ENCODE measurements at places on chromosomes 2 and 18.

GRCh38 chr2:134823431-134823830, 15.0 kb upstream of the ACMSD start:
- no peak for DNase-seq

GRCh38 chr18:59627414-59627813, 69.8 kb downstream of the CCBE1 start:
- no peak for DNase-seq

GRCh38 chr18:31048216-31048615, 5.7 kb upstream of the DSC3 start:
- no peak for DNase-seq

GRCh38 chr2:128428415-128428814, 109.7 kb upstream of the HS6ST1 start:
- no peak for DNase-seq

DNA sequence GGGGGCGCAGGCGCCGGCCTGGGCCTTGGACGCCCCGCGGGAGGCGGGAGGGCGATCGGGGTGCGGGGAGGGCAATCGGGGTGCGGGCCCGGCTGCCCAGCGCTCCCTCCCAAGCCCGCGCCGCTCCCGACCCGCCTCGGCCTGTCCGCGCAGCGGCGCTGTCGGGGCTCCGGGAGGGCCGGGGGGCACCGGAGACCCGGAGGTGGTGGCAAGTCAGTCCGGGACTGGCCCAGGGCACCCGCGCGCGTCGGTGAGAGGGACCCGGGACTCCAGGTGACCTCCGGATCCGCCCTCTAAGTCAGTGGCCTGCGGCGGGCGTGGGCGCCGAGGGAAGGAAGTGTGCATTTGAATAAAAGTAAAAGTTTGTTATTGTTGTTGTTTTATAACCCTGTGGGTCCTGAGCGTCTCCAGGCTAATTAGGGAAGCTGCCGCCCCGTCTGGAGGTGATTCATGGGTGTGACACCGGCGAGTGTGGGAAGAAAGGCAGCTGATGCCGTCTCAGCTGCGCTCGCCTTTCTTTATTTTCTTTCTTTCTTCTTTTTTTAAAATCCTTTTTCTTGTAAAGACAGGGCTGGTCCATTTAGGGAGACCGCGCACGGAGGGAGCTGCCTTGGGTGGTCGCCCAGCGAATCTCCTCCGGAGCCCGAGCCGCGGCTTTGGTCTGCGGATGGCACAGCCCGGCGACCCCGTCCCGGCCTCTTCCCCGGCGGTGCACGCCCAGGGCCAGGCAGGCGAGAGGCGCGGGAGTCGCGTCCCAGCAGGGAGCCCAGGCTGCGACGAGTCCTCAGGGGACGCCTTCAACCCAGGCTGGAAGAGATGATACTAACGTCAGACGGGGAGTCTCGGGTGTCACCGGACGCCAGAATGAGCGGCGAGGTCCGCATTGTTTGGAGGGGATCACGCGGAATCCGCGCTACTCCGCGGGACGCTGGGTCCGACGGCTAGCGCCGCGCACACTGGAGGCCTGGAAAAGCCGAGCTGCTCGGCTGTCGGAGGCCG, 627 bp upstream of the CRACDL start:
- no peak for DNase-seq

- DNase-seq: no peak
These were observed 22.0 kb downstream of the DOCK10 start for GRCh38 chr2:225020168-225020849.

DNA sequence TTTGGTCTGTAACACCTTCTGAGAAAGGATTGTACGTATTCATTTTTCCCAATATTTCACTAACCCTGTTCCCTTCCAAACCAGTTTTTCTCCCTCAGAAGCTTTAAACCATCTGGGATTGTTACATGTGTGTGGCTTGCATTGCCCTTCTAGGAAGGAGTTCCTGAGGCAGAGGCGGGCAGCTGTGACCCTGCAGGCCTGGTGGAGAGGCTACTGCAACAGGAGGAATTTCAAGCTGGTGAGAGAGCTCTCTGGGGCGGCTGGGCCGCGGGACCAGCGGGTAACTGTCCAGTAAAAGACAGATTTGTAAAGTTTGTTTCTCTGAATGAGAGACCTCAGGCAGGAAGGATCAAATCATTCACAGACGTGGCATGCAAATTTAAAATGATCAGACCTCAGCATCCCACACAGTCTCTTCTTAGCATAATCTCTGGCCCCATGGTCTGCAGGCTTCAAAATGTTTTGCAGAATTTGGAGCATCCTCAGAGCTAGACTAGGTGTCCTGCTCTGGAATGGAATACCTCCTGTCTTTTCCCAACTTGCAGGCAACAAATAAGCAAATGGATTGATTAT, 40.2 kb upstream of the GPR17 start:
- DNase-seq: no peak

DNA sequence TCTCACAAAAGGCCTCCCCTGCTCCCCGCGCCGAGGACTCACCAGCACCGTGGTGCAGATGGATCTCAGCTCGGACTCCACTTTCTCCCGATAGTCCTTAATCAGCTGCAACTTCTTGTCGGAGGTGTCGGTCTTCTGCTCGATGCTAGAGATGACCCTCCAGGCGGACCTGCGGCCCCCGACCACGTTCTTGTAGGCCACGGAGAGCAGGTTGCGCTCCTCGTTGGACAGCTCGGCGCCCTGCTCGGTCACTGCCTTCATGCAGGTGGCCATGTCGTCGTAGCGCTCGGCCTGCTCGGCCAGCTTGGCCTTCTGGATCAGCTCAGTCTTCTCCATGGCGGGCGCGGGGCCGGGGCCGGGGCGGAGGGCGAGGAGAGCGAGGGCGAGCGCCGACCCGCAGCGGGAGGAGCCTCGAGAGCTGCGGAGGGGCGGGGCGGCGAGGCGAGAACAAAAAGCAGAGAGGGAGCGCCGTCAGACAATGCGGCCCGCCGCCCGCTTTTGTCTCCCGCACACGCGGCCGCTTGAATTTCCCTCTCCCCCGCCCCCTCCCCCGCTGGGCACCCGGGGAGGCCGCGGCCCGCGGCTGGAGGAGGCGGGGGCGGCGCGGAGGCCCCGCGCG, 571 bp downstream of the YWHAQ start:
- peak; percentile 79 for DNase-seq

DNA sequence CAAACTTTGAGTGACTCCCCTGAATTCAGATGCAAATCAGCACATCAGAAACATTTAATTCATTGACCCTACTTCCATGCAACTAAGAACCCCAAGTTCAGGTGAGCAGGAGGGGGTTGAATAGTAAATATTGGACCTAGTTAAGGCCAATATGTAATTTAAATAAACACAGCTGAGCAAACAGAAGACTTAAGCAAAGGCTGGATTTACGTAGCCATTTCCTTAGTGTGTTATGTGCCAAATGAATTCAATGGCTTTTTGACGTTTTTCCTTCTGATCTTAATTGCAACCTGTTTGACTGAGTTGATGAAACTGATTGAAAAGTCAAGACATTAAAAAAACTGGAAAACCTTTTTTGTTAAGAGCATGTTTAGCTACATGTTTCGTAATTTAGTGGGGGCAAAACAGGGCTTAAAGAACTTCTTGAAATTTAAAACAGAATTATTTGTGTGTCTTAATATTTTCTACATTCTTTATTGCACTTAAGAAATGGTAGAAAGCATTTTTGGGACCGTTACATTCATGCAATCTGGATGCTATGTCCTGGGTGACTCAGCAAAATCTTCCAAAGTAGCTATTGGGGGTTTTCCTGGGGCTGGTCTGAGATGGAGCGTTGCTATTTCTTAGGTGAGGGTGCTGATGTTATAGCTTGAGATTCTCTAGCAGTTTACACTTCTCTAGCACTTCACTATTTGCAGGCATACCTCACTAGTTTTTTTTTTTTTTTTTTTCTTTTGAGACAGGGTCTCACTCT, 25.5 kb upstream of the KCNE4 start:
- no peak for DNase-seq

GRCh38 chr2:28683100-28683706, 68.4 kb upstream of the PPP1CB start:
- peak; percentile 67 for DNase-seq

GRCh38 chr2:7943446-7943845, 738.4 kb upstream of the ID2 start:
- no peak for DNase-seq

DNA sequence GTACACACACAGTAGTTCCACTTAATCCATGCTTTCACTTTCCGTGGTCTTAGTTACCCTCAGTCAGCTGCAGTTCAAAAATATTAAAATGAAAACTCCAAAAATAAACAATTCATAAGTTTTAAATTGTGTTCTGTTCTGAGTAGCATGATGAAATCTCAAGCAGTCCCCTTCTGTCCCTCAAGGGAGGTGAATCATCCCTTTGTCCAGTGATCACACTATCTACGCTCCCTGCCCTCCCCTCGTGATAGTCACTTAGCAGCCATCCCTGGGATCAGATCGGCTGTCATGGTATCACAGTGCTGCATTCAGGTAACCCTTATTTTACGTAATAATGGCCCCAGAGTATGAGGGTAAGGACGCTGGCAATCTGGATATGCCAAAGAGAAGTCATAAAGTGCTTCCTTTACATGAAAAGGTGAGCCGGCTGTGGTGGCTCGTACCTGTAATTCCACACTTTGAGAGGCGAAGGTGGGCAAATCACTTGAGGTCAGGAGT, 5.8 kb upstream of the RTN4 start:
- DNase-seq: no peak

- no peak for DNase-seq
These were observed 399.8 kb downstream of the ADCYAP1 start for GRCh38 chr18:1304392-1304992.

DNA sequence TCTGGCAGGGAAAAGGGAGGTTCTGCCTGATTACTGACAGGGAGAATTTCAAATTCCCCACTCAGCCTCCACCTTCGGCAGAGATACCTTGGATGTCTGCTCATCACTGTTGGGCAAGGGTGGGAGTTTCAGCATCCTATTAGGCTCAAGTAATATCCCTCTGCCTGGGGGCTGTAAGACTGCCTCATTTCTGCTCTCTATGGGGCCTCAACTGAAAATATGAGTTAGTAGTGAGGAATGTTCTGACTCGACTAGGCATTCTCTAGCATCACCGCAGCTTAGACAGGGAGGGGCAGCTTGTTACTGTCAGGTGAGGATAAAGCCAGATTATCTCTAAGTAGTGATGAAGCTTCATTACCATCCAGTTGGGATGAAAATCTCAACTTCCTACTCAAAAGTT, 87.7 kb upstream of the LRP1B start:
- DNase-seq: no peak

- no peak for DNase-seq
These were observed 103.6 kb downstream of the DNAH6 start for GRCh38 chr2:84619794-84620371.

DNA sequence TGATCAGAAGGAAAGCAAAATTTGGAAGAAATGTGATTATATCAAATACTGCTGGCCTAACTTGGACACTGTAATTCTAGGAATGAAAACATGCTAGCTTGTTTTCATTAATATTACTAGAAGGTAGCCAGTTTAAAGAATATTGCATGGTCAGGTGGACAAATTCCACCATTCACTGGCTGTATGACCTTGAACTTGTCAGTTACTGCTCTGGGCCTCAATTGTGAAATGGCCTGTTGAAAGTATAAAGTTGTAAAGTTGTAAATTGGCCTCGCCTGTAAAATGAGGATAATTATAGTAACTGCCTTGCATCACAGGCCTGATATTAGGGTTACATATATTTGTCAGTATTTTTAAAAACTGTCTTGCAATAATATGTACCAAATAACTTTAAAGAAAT, 398.4 kb upstream of the CHST9 start:
- no peak for DNase-seq

DNA sequence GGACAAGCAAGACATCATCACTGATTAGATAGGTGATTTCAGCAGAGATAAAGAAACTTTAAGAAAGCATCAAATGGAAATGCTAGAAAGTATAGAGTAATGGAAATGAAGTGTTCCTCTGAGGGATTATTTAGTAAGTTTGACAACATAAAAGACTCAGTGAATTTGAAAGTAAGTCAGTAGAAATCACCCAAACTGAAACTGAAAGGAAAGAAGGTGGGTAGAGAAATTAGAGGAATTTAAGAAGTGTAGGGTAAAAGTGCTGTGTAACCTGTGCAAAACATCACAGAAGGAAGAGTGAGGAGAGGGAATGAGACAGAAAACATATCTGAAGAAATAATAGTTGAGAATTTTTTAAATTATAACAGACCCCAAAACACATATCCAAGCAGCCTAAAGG, 343.1 kb downstream of the CBLN2 start:
- DNase-seq: no peak

DNA sequence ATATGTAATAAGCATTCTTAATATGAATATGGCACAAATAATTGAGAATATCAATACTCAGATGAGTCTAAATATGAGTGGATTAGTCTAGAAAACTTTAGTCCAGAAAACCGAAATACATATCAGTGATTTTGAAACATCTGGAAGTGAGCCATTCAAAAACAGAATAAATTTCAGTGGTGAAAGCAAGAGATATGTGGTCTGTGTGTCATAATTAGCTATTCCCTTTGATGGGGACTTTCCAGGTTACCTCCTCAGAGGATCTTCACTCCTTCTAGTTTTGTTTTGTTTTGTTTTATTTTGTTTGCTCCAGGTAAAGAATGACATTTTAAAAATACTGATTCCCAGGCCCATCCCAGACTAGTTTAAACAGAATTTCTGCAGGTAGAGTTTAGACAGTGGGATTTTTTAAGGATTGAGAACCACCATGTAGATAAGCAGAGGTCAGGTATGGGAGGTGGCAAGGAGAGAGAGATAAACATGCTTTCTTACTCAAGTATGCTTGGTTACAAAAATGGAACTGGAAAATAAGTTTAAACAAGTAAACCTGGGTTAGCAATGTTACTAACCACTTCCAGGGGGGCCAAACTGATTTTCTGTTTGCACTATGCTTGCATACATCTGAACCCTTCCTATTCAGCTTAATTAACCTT, 70.7 kb downstream of the NABP1 start:
- DNase-seq: no peak

DNA sequence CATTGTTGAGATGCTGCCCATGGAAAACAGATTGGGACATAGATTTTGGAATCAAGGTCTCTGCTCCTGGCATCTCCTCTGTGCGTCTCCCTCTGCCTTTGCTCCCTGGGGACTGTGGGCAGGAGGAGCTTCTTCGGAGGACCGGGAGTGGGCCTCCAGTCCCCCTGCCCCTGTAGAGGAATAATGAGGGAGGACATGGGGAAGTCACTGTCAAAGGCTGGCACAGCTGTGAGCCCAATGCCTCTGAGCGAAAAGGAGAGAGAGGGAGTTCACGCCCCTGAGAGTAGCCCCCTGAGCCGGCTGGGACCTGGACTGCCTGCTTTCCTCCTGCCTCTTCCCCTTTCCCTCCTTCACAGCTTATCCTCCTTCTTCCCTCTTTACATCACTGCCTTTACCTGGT, 195.0 kb downstream of the LOXHD1 start:
- DNase-seq: no peak

Measured in SK-N-DZ (cell line).